Hematopoietic multipotent progenitor cell (in vitro differentiated cells): ENCODE measurements at places on chromosomes 4 and X.

DNA sequence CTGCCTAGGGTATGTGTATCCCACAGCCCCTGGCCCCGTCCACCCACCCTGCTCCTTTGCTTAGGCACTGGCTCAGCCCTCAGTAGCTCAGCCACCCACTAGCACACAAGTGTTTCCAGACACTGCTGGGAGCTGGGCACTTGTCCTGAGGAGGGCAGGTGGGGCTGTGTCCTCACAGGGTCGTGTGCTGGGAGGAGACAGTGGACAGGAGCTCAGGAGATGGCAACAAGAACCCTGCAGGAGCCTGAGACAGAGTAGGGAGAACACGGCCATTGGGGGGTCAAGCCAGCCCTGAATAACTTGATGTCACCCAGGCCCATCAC lies 5.5 kb upstream of the CPLX1 start:
- no peak for DNase-seq

GRCh38 chrX:72652082-72652481 lies 62.0 kb downstream of the PHKA1 start:
- no peak for DNase-seq

GRCh38 chrX:131595120-131595519 lies 51.2 kb downstream of the OR13H1 start:
- no peak for DNase-seq

- DNase-seq = no peak
These were observed 13.8 kb downstream of the GPC3 start for GRCh38 chrX:133971586-133971985.
